ENCODE measurements at places on chromosomes 2 and 18.

DNA sequence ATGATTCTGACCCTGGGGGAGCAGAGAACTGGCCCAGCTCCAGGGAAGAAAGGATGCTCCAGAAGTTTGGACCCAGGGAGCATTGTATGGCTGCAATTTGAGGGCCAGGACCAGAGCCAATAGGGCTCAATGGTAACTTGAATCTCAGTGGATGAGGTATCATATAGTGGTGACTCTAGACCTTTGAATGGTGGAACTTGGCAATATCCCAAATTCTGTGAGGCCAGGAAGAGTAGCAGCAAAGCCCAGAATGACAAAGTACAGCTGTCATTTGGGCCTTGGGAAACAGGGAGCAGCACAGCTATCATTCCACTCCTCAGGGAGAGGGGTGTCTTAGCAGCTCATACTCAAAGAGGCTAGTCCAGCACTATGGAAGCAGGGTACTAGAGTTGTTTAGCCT is 332.9 kb upstream of the RBMS1 start:
- no peak for DNase-seq

- DNase-seq: no peak
Measured at GRCh38 chr18:42632801-42633200, 482.7 kb downstream of the RIT2 start.

DNA sequence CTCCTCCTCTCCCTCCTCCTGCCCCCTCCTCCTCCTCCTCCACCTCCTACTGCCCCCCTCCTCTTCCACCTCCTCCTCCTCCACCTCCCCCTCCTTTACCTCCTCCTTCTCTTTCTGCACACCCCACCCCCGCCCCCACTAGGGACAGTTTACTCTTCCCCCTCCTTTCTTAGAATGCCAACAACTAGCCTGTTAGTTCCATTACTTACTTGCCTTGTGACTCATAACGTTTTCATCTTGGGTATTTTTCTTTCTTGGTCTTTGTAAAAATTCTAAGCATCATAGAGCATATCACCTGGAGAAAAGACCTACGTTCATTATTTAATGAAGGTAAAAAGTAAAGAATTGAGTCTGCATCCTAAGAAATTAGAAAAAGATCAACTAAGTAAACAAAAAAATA is 165.3 kb downstream of the NEDD4L start:
- no peak for DNase-seq

DNA sequence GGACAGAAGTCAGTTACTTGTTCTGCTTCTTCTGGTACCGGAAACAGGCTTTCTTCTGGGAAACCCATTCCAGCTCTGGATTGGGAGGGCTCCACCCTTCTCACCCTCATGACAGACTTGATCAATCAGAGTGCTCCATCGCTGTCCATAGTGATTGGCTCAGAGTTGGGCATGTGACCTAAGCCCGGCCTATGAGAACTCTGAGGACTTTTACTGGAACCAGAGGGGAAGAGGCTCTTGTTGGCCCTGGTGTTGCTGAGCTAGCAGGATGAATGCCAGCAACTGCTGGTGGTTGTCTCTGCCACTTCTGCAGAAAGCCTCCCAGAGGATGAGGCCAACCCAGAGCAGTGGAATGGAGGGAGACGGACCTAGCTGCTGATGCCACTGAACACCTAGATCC is 33.3 kb downstream of the TMEM37 start:
- DNase-seq: peak; percentile 57

DNA sequence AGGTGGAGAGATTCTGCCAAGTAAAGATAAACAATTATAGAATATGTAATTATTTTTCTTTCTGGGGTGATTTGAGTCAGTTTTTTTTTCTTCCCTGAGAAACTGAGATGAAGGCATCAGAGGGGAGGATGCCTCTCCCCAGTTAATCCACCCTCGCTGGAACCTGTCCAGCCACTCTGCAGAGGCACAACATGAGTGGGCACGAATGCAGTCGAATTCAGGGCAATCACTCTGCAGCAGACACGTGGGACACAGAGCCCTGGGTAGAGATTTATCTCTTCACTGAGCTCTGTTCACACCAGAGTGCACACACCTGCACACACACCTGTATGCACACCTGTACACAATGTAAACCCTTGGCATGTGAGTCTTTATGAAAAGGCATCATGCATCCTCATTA is 154.2 kb downstream of the DCDC2C start:
- DNase-seq: no peak
